ENCODE measurements at places on chromosomes 7 and 10.

DNA sequence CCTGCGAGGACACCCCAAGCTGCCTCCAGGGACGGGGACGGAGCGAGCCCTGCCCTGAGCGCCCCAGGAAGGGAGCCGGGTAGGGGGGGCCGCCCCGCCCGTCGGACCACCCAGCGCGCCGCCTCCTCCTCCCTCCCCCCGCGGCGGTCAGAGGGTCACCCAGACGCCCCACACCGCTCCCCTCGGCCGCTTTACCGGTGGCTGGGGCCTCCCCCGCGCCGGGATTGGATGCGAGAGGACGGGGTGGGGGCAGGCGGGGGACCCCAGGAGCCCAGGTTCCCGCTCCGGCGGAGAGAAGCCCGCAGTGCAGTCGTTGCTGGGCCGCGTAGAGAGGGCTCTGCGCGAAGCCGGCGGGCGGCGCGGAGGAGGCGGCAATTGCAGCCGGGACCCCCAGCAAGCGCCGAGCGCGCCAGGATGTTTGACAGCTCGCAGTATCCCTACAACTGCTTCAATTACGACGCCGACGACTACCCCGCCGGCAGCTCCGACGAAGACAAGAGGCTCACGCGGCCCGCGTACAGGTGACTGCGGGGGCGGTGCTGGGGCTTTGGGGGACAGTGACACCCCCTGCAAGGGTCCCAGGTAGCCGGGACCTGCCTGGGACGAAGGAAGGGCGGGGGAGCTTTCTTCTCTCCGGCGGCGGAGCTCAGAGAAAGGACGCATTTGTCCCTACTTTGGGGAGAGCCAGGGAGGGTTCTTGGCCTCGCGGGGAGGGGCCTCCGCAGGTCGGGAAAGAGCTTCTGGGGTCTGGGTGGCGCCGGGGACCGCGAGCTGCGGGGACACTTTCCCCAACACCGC, at the start of gene FOXL3:
FOXL3 (plus strand) TSS at position 415 of the 798 bp plus-strand sequence; CDS start at position 415, 0 bp downstream.
- no peak for DNase-seq

GRCh38 chr10:80289451-80290287, at the start of gene MAT1A:
Gene MAT1A, minus strand, starts transcription at chr10:80289658. Its CDS starts 235 bp downstream, at chr10:80289423.
- DNase-seq, result no peak

GRCh38 chr10:93406364-93407145, 75.6 kb downstream of the MYOF start:
- DNase-seq, result no peak

DNA sequence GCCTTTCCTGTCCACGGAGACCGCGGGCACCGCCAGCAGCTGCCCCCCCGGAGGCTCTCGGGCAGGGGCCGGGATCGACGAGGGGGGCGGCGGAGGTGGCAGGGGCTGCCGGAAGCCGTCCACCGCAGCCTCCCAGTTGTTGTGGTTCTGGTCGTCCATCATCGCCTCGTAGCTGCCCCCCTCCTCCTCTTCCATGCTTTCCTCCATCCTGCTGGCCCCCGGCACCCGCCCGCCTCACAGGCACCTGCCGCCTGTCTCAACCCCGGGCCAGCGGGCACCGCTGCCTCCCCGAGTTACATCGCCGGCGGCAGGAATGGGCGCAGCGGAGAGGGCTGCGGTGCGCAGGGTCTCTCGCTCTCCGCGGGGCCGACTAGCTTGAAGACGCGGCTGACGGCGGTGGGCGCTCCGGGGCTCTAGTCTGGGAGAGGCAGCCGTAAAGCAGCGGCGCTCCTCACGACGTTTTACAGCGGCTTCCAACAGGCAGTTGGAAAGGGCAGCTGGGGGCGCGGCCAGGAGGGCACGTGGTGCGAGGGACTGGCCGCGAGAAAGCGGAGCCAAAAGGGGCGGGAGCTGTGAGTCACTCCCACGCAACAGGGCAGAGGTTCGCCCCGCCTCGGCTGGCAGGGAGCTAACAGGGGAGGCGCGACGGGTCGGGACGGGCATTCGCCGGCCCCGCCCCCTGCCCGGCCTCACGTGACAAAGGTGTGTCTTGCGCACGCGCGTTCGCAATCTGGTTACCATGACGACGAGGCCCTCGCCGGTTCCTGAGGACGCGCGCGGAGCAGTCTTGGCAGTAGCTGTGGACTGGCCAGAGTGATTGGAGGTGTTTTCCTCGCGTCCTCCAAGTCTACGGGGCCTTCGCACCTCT, at the start of gene CACUL1:
CACUL1 (minus strand) TSS at position 415 of the 868 bp plus-strand sequence; CDS start at position 207, 208 bp downstream.
- DNase-seq, result peak; percentile 100

- DNase-seq, result peak; percentile 21
Measured at GRCh38 chr10:12194752-12195271, 879 bp downstream of the NUDT5 start.

- no peak for DNase-seq
Measured at GRCh38 chr7:23529262-23529859, 2.4 kb downstream of the TRA2A start.

- no peak for DNase-seq
Measured at GRCh38 chr7:126605553-126605952, 647.2 kb downstream of the GRM8 start.

GRCh38 chr10:114779803-114780576, 41.6 kb upstream of the FHIP2A start:
- DNase-seq, result no peak

Measured in activated naive CD8-positive, alpha-beta T cell treated with anti-CD3 and anti-CD28 coated beads for 36 hours (primary cell).